ENCODE measurements at places on chromosomes 11 and 22. TPM values are rescaled to one million over a fixed set of nuclear protein-coding genes. Genes with fewer than 3 reads are reported as not detected.

DNA sequence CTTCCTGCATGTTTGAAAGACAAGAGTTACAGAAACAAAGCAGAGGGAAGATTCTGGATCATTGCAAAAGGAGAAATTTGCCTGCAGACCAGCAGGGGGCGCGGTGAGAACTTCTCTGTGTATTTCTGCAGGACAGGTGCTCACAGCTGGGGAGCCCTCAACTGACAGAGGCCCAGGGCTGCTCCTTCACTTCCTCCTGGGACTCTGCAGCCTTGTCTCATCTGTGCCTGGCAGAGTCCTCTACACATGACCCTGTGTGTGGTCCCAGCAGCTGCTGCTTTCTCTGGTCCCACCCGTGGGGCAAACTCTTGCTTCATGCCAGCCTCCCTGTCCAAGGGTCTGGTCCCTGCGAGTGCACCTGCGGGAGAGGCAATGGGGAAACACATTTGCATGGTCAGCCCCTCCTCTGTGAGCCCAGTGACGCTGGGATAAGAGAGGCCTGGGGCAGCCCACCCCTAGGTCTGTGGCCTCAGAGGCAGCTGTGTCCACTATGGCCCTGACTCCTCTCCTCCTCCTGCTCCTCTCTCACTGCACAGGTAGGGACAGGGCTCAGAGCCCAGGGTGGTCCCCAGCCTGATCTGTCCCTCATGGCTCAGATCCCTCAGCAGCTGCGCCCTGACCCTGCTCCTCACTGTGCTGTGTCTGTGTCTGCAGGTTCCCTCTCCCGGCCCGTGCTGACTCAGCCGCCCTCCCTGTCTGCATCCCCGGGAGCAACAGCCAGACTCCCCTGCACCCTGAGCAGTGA is 43.2 kb upstream of the VPREB1 start:
- DNase-seq: peak; percentile 80

MPZL2 gene
- total RNA-seq: 11.4 TPM

DNA sequence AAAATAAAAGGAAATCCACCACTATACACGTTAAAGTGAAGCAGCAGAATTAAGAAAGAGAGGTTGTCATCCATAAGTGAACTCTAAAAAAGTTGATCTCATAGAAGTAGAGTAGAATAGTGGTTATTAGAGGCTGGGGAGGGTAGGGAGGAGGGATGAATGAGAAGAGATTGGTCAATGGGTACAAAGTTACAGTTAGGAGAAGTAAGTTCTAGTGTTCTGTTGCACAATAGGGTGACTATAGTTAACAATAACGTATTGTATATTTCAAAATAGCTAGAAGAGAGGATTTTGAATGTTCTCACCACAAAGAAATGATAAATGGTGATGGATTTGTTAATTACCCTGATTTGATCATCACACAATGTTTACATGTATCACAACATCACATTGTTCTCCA is 72.0 kb downstream of the CD82 start:
- no peak for DNase-seq

- DNase-seq: no peak
Observed at GRCh38 chr11:106160494-106160893, 83.0 kb downstream of the AASDHPPT start.

FADS2 gene
- total RNA-seq: 35.7 TPM

THAP12 gene
- total RNA-seq: 19.4 TPM

DNA sequence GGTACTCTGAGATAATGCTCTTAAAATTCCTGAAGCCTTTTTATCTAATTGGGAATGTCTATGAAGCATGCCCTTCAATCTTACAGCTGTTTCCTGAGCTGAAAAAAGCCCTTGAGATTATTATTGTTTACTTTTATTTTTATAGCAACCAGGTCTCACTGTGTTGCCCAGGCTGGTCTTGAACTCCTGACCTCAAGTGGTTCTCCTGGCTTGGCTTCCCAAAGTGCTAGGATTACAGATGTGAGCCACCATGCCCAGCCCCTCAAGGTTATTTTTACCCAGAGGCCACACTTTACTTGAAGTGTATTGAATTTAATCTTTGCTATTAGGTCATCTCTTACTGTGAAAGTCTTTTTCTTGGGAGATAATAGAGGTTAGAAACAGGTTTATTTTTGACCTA is 7.0 kb upstream of the SWAP70 start:
- no peak for DNase-seq

- DNase-seq: peak; percentile 32
Observed at GRCh38 chr22:23058481-23059283, 11.6 kb upstream of the GNAZ start.

APOBEC3C gene
- 27.9 TPM for total RNA-seq

NECTIN1 gene
- total RNA-seq: 20.0 TPM

SPI1 gene
- total RNA-seq: 14.6 TPM

GRCh38 chr11:123603666-123604065 is 50.8 kb downstream of the SCN3B start:
- no peak for DNase-seq

RPS13 gene
- 811 TPM for total RNA-seq

GRCh38 chr22:27952091-27952490 is 33.0 kb upstream of the PITPNB start:
- DNase-seq: no peak

HTR3A gene
- not detected for total RNA-seq

YPEL1 gene
- total RNA-seq: 4.4 TPM

DNA sequence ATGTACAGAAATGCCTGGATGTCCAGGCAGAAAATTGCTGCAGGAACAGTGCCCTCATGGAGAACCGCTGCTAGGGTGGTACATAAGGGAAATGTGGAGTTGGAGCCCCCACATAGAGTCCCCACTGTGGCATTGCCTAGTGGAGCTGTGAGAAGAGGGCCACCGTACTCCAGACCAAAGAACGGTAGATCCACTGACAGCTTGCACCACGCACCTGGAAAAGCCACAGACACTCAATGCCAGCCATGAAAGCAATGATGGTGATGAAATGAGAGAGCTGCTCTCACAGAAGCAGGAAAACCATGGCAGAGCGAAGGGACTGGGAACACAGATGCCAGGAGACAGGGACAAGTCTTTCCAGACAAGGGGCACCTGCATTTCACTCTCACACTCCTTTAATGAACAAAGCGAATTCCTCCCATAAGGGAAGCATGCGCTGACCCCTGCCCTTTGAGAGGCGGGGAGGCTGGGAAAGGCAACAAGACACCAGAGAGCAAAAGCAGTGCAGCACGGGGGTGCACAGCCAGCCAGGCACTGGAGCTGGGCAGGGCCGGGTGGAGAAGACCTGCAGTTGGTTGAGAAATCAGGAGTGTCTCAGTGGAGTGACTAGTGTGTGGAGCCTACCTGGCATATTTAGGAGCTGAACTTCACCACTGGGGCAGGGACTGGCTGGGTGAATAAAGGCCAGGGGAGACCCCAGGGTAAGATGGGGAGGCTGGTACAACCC is 1025.2 kb downstream of the TBC1D22A start:
- DNase-seq: no peak

GLB1L2 gene
- 0.32 TPM for total RNA-seq

- no peak for DNase-seq
Observed at GRCh38 chr22:42188808-42189447, 58.3 kb upstream of the CYP2D6 start.

EFCAB6 gene
- total RNA-seq: 1.2 TPM

B3GAT1 gene
- total RNA-seq: 0.16 TPM

GRCh38 chr11:15275141-15275540 is 160.4 kb downstream of the INSC start:
- no peak for DNase-seq

DNA sequence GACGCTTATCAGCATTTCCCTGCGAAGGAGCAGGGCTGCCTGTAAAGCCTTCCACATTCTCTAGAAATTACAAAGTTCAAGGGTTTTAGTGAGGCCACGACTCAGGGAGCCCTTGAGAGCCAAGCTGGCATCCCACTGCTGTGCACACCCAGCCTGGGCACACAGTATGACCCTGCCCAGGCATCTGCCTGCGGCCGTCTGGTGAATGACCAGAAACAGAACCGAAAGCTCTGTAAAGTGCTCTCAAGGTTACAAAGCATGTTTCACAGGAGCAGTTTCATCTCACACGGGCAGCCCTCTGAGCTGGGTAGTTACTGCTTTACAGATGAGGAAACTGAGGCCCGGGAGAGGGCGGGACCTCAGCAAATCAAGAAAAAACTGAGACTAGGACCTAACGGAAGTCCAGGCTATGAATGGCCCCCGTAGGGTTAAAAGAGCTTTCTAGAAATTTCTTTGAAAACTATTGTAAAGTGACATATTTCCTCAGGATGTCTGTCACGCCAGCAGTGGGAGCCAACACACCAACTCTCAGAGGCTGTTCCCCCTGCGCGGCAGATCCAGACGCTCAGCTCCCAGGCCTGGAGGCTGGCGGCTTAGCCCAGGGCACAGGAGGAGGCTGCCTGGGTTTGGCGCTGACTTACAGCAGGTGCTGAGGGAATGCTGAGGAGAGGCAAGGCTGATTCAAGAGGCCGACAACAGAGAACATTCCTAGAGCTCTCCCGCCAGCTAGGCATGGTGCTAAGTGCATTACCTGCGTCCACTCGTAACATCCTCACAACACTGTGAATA is 7.7 kb upstream of the TCF20 start:
- peak; percentile 57 for DNase-seq

- DNase-seq: no peak
Observed at GRCh38 chr11:32334822-32335221, 100.5 kb downstream of the WT1 start.

ATG2A gene
- total RNA-seq: 10.7 TPM

- no peak for DNase-seq
Observed at GRCh38 chr11:34792814-34793258, 123.3 kb downstream of the APIP start.

GRCh38 chr22:20019661-20020532 is 1.0 kb upstream of the TANGO2 start:
- peak; percentile 63 for DNase-seq

CCDC15 gene
- total RNA-seq: 0.38 TPM

KIF18A gene
- 0.08 TPM for total RNA-seq

SYCE3 gene
- total RNA-seq: not detected

MPPED2 gene
- total RNA-seq: 9.7 TPM

DNA sequence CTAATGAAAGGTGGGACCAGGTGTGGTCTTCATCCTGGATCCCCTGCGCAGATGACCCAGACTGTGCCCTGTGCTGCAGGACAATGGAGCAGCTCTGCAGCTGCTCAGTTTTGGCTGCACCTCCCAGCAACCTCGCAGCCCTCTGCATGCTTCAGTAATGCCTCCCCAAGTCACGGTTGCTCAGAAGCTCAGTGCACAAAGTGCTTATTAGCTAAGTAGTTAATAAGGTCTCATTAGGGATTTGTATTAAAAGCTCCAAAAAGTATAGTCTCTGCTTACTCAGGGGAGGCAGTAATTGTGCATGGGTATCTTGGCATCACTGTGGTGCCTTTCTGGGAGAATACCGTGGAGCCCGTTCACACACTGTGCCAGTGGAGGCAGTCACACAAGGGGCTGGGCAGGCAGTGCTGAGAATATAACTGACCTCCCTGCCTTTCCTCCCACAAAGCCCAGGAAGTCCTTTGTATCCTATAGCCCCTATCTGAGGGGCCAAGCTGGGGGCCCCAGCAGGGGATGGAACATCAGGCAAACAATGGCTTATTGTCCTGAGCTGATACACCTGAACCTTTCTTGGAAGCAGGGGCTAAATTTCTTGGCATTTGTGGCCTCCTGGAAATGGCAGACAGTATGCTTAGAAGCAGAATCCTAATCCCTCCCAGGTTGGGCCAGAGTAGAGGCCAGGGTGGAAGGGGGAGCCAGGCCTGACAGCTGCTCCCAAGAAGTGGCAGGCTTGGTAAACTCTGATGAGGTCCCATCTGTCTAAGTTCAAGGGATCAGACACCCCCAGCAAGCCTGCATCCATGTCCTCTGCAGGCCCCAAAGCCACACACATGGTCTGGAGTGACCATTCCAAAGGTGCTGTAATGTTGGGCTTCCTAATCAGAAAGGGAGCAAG is 125.5 kb upstream of the PARVA start:
- no peak for DNase-seq

DNA sequence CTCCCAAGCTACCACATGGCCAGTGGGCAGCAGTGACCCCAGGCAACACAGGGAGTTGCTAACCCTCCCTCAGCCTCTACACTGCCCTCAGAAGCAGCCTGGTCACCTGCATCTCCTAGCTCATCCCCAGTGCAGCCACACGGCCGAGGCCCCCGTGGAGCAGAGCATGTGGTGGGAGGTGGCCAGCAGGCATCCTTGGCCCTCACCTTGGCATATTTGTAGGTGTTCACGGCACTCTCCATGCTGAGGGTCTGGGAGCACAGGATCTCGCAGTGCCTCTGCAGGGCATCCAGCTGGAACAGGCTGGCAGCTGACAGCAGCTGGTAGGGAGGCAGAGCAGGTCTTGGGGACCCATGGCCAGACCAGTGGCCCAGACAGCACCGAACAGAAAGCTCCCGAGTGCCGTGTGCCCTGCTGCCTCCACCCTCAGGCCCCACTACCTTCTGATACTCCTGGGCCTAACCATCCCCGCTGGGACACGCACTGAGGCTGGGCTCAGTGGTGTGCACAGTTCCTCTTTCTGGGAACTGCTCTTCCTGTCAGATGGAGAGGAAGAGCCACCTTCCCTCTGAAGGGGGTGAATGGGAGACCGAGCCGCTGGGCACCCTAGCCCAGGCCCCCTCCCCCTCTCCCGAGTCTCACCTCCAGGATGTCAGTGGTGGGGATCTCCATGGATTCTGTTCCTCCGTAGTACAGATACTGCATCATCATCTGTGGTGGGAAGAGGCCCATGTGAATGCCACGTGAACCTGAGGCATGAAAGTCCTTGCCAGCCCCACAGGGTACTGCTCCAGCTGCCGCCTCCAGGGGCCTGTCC is 48.8 kb downstream of the NAT10 start:
- DNase-seq: no peak

DNA sequence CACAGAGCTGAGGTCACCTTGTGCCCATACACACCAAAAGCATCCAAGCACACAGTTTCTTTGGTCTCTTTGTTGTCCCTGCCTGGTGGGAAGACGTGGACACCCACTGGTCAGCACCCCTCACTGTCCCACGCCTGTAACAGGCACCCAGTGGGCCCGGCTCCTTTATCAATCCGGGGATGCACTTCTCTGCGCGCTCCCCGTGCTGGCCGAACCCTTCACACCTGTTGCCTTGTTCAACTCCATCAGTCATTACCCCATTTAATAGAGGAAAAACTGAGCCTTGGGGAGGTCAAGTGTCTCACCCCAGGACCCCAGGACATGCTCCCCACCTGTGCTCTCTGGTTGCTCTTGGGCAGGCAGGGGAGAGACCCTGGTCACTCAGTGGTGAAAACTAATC is 49.7 kb upstream of the FGF3 start:
- no peak for DNase-seq

DNA sequence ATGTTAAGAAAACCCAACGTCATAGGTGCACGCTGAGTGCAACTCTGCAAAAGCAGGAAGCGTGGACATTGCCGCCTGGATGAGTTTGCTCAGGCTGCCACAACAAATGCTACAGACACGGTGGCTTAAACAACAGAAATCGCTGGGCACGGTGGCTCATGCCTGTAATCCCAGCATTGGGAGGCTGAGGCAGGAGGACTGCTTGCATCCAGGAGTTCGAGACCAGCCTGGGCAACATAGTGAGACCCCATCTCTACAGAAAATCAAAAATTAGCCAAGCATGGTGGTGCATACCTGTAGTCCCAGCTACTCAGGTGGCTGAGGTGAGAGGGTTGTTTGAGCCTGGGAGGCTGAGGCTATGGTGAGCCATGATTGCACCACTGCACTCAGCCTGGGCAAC is 13.4 kb upstream of the PGA3 start:
- no peak for DNase-seq
